NCI-H187 (cell line): ENCODE measurements at places on chromosomes 12 and 14.

DNA sequence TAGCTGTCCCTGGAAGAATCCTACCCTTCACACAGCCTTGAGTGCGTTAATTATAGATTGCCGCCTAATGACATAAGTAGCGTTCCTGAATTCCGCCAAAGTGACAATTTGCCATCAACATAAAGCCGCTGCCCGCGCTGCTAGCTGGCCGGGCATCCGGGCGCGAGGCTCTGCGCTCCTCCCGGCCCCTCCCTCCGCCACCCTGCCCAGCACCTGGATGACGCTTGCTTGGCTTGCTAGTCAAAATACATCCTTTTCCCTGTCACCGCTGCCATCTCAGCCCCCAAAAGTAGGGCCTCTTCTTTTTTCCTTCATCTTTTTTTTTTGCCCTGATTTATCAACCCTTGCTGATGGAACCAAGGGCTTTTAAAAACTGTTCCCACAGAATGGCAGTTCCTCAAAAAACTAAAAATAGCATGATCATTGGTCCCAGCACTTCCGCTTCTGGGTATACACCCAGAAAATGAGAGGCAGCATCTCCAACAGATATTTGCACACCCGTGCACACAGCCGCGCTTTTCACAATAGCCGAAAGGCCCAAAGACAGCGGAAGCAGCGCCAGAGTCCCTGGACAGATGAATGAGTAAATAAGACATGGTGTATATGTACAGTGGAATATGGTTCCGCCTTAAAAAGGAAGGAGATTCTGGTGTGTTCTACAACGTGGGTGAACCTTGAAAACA is 235.2 kb downstream of the BCL11B start:
- no peak for DNase-seq

GRCh38 chr14:89267163-89267562 is 149.9 kb downstream of the FOXN3 start:
- DNase-seq = no peak

DNA sequence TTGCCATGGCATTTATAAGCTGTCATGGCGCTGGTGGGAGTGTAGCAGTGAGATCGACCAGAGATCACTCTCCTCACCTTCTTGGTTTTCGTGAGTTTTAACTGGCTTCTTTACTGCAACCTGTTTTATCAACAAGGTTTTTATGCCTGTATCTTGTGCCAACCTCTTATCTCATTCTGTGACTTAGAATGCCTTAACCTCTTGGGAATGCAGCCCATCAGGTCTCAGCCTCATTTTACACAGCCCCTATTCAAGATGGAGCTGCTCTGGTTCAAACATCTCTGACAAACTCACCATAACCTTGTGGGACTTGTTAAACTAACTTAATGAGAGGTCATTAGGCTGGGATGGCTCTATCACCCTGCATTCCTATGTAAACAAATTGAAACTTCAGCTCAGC is 151.3 kb downstream of the CAND1 start:
- no peak for DNase-seq

DNA sequence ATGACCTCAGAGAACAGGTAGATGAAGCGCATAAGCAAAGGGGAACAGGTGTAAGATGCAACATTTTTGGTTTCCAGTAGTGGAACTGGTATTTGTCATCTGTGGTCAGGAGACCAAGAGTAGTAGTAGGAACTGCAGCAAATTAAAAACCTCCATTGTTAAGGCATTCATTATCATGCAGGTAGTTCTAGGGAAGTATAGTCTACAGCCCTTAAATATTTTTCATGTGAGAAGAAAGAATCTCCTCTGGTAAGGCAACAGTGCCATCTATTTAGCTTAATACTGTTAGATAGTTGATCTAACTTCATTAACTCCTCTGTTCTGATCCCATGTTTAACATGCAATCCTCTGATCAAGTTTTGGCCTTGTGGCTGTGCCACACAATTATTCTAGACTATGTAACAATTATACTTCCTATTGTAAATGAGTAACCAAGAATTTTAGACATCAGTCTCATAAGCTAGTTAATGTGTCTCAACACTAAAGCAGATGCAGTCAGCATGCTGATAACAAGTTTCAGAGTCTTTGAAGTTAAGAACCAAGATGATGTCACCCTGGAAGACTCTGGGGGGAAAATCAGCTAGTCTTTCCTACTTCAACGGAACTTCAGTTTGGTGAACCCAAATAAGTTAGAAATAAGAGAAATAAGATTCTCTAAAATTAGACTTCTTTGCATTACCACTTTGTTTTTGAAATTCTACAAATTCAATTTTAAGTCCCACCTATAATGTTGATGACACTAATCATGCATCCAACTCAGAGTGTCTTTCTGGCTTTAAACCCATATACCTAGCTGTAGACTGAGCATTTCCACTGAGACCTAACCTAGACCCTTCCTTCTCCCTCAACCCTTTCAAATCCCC is 70.9 kb downstream of the STXBP6 start:
- no peak for DNase-seq

- no peak for DNase-seq
These were observed 4.4 kb upstream of the YY1 start for GRCh38 chr14:100234511-100234910.

DNA sequence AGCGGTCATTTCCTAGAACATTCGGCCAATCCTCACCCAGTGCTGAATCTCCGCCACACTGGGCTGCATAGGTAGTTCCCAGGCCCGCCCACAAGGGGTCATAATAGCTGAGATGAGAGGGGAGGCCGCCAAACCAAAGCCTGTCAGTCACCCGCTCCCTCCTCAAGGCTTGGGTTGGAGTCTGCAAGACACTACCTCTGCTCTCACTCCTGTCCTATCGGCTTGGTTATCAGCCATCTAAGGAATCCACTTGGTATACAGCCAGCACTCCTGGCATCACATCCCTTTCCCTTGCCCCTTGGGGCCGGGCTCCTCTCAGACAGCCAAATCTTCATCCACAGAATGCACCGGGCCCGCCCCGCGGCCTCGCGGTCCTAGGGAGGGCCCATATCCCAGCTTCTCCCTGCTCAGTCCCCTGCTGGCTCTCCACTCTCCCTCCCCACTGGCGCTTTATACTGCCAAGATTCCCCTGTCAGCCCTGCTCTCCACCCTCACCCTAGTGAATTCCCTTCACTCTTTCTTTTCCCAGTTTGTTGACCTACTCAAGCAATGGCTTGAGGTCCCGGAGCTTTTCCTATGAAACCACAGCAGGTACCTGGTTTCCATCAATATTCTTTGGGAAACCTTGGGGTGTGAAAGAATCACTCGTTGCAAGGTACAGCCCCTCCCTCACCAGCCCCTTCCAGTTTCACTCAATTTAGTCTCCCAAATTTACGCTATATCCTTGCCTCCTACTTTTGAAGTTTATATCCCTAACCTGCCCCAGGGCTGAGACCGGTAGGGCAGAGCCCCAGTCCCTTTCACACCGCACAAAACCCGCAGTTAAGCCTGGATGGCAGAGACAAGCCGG is 1.4 kb downstream of the IFFO1 start:
- no peak for DNase-seq

DNA sequence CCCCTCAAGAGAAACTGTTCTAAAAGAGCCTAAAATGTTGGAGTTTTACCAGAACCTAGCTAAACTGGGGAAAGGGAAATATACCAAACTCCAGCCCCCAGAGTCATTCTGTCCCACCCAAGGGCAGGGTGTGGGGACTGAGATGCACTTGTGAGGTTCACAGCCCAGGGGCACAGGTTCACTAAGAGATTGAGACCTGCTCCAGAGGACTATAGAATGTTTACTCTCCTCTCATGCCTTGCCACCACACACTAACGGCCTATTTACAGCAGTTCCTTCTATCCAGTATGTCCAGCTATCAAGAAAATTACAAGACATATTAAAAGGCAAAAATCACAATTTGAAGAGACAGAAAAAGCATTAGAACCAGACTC is 60.6 kb upstream of the PARP11 start:
- no peak for DNase-seq
